ENCODE measurements at places on chromosomes 1 and 21.
A peak's percentile ranks its signal among the peaks of the same experiment; 100 is the strongest.

DNA sequence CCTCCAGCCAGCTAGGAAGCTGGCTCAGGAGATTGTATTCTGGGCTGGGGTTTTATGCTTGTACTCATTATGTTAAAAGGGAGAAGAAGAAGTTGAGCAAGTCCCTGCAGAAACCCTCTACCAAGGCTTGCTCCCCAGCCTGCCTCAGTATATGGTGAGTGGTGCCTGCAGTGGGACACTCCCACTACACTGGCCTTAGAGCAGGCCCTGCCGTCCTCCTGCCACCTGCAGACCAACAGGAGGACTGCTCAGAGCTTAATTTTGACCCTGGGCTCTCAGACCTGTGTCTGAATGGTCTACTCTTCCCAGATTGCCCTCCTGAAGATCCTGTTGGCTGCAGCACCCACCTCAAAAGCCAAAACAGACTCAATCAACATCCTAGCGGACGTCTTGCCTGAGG lies 13.0 kb downstream of the STRIP1 start:
- no peak for DNase-seq

DNA sequence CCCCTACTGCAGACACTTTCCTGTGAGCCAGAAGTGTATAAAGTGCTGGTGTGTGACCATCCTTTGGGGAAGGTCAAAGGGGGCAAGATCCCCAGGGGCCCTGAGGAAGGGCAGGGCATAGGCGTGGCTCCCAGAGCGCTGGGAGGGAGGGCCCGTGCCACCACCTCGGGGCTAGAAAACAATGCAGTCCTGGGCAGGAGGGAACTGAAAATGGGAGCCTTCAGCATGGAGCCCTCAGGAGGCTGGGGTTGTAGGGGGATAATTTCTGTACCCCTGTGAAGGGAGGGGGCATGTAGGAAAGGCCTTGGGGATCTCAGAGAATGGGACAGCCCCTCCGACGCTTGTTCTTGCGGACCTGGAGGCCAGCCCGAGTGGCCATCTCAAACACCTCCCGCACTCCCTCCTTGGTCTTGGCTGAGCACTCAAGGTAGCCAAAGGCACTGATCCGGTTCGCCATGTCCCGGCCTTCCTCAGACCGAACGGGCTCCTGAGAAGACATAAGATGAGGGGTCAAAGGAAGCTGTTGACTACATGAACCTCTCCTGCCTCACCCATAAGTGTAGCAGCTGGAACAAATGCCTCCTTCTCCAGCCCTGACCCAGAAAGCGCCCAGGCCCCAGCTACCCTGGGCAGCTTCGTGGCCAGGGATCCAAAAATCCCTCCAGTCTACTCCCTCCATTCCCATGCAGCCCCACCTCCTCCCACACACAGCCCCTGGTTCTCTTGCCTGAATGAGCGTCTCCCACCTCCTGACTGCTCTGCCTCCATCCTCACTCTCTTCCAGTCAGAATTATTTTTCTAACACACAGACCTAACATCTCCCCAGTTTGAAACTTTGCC lies 5.5 kb downstream of the RHOC start:
- no peak for DNase-seq

GRCh38 chr1:111474106-111474505 lies 322 bp downstream of the C1orf162 start:
- no peak for DNase-seq

DNA sequence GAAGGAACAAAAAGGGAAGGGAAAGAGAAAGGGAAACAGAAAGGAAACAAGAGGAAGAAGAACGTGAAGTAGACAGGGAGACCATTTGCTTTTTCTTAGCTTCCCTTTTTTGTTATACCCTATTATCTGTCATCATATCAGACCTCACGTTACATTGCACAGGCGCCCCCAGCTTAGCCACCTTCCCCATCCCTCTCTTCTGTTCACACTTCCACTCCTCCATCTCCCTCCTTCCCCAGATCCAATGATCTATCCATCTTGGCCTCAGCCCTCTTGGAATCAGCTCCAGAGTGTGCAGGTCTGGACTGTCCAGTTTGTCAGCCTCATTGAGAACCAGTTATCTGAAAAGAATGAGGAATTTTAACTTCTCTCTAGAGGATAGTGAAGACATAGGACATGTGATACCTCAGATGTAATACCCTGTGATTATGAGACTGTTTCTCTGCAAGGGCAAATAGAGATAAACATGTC lies 101.1 kb upstream of the ERRFI1 start:
- DNase-seq, result no peak

DNA sequence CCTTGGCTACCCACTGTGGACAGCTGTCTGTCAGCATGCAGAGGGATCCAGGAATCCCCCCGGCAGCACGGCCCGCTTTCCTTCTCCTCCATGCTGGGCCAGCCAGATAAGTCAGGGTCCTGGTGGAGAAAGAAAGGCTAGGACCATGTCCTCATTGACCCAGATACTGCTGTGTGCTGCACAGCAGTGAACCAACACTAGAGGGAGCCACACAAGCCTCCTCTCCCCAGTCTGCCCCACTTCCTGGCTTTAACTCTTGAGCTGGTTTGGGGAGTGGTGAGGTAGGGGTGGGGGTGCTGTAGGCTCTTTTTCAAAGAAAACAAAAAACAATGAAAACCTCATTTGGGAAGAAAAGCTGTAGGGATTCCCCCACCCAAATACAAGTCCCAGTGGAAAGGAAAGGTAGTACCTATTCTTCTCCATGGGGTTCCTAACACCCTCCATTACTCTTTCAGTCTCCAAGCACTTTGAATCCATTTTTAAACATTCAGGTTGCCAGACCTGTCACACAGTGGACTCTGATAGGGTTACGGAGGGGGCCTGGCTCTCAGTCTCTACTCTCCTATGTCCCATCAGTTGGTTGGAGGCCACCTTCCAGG lies 84.9 kb upstream of the CD1D start:
- DNase-seq, result no peak

DNA sequence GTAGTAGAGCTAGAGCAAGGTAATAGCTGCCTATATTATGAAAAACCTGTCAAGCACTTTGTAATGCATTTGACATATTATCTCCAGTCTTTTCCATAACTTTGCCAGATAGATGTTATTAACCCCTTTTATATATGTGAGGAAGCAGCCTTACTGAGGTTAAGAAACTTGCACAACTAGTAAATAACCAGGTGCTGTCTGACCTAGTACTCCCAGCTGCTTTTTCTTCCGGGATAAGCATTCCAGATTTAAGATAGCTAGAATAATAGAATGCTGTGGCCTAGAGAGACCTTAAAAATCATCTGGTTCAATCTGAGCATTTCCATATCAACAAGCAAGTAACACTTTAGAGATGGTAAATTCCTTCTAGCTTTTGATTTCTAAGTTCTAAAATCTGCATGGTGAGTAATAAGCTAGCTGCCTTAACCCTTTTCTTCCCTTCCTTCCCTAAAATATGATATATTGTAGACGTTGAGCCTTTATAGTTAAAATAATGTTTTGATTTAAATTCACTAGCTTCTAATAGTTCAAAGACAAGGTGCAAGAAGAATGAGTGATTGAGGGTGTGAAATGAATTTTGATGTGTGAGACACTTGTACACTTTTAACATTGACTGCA lies 1.8 kb downstream of the SH3GLB1 start:
- no peak for DNase-seq

DNA sequence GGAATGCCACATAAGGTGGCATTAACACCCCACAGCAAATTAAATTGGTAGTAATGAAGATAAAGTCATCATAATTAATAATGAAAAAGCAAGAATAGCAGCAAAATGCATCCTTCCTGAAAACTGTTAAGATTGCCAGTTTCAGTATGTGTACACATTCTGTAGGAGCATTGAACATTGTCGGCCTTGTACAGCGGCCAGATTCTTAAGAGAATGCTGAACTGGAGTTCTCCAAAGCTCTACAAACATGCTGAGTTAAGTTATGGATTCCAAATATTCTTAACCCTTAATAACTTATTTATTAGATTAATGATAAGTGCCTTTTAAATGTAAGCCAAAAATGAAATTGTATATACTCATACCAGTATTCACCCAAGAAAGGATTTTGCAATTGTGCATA lies 189.9 kb downstream of the AK5 start:
- DNase-seq, result no peak

DNA sequence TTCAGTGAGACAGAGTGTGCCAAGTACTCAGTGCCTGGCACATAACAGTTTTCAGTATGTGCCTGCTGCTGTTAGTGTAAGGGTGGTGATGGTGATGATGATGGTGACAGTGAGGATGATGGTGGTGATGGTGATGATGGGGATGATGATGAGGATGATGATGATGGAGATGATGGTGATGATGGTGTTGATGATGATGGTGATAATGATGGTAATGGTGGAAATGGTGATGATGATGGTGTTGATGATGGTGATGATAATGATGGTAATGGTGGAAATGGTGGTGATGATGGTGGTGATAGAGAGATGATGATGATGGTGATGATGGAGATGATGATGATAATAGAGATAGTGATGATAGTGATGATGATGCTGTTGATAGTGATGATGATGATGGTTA lies 62.0 kb downstream of the AJAP1 start:
- DNase-seq, result no peak

- DNase-seq, result no peak
Observed at GRCh38 chr1:53046930-53047329, 15.1 kb upstream of the PODN start.

GRCh38 chr1:56212143-56212542 lies 367.2 kb downstream of the PLPP3 start:
- no peak for DNase-seq

GRCh38 chr1:36703526-36704208 lies 221.0 kb upstream of the CSF3R start:
- DNase-seq, result peak; percentile 27

- no peak for DNase-seq
Observed at GRCh38 chr1:243713470-243714186, 136.4 kb downstream of the AKT3 start.

DNA sequence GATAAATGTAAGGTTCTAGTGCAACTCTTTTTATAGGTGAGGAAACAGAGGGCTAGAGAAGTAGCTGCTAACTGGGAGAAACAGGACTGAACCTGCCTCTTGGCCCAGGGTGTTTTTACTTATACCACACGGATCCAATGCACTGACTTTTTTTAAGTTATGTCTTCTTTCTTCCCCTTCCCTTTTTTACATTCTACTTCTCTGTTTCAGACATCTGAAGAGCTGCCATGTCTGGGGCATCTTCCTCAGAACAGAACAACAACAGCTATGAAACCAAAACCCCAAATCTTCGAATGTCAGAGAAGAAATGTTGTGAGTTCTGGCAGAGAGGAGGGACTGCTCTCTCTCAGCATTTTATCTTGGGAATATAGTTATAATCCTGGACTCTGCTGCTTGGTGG lies 1.4 kb downstream of the PFKFB2 start:
- DNase-seq, result no peak

- DNase-seq, result no peak
Observed at GRCh38 chr1:25074351-25075227, 144.5 kb upstream of the RUNX3 start.

- no peak for DNase-seq
Observed at GRCh38 chr1:36304970-36305914, 926 bp upstream of the SH3D21 start.

- DNase-seq, result no peak
Observed at GRCh38 chr1:73475316-73475870, 722.6 kb downstream of the LRRIQ3 start.

DNA sequence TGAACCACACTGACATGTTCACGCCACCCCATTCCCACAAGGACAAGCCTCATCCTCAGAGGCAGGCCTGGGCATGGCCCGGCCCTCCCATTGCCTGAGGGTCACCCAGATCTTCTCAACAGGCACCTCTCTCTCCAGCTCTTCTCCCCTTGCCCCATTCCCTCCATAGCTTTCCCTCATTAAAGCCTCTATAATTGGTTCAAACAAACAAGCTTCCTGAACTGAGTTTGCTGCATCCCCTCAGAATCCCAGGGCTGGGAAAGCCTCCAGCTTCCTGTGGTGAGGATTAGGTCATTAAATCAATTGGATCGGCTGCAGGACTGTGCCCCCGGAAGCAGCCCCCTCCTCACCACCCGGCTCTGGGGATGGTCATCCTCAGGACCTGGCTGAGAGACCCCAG lies 18.9 kb downstream of the CTNNBIP1 start:
- DNase-seq, result no peak

GRCh38 chr1:236173174-236173767 lies 30.9 kb downstream of the GPR137B start:
- DNase-seq, result no peak

- DNase-seq, result no peak
Observed at GRCh38 chr21:46256501-46256994, 28.0 kb upstream of the LSS start.

- DNase-seq, result no peak
Observed at GRCh38 chr1:77614037-77614436, 68.4 kb downstream of the ZZZ3 start.

DNA sequence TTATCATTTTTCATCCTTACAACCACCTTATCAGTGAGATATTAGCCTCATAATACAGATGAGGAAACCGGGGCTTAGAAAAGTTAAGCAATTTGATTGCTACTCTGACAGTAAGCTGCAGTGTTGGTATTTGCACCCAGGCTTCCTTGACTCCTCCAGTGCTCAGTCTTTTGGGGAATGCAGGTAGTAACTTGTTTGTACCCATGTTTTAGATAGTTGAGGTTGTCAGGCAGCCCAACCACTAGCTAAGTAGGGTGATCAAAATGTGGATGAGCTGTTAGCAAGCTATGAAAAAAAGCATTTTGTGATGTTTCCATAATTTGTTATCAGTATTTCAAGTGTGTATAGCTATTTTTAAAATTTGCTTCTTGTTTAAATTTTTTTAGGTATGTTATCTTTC lies 80.8 kb downstream of the SASS6 start:
- DNase-seq, result no peak

GRCh38 chr1:69504730-69505252 lies 62.9 kb upstream of the LRRC7 start:
- no peak for DNase-seq

- peak; percentile 35 for DNase-seq
Observed at GRCh38 chr1:117758444-117759316, 152.8 kb downstream of the TENT5C start.

GRCh38 chr21:32929633-32930038 lies 96.1 kb upstream of the OLIG2 start:
- no peak for DNase-seq

DNA sequence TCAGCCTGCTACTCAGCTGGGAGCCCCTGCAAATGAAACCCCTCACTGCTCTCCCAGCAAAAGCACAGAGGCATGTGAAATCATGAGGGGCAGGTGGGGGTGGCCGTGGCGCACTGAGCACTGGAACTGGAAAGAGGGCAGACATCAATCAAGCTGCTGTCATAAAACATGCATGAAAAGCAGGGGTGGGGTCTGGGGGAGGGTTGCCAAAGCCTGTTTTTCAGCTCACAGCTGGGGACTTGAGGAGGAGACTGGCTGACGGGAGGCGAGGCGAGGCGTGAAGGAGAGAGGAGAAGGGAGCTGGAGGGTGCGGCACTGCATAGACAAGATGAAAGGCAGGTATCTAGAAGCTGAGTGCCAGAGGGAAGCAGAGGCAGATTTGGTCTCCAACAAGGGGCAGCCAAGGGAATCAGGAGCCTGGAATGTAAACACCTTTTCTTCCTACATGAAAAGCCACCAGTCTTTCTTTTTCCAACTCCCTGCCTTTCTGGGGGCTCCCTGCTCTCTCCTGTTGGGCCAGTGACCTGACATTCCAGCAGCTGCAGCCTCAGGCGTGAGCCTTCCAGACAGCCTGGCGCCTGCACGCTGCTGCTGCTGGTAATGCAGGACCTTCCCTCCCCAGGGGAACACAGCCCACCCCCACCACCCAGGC lies 87.0 kb downstream of the NMNAT2 start:
- DNase-seq, result no peak

All from activated CD4-positive, alpha-beta T cell treated with anti-CD3 and anti-CD28 coated beads, Interleukin-2, amount 50 U/mL, for 24 hours (primary cell).